ENCODE measurements at places on chromosomes 1 and 21. TPM values are rescaled to one million over a fixed set of nuclear protein-coding genes. Genes with fewer than 3 reads are reported as not detected.

The GNG4 gene
- total RNA-seq = not detected

The FBXO2 gene
- 6.1 TPM for total RNA-seq

The RNU1-1 gene
- under 0.01 TPM for total RNA-seq

The AKR7A3 gene
- 11.7 TPM for total RNA-seq

The USP48 gene
- 41.3 TPM for total RNA-seq

The GSTM1 gene
- total RNA-seq = 89.4 TPM

The PGLYRP3 gene
- total RNA-seq = not detected

The OR6K6 gene
- not detected for total RNA-seq

The SPATC1L gene
- total RNA-seq = 37.4 TPM

All from ascending aorta (tissue), 2 donors.